ENCODE measurements at places on chromosomes 11 and 22.

GRCh38 chr11:22337596-22338485, at the start of gene SLC17A6:
Gene SLC17A6, plus strand, starts transcription at chr11:22338381. Its CDS starts 153 bp downstream, at chr11:22338534.
- DNase-seq, result no peak

DNA sequence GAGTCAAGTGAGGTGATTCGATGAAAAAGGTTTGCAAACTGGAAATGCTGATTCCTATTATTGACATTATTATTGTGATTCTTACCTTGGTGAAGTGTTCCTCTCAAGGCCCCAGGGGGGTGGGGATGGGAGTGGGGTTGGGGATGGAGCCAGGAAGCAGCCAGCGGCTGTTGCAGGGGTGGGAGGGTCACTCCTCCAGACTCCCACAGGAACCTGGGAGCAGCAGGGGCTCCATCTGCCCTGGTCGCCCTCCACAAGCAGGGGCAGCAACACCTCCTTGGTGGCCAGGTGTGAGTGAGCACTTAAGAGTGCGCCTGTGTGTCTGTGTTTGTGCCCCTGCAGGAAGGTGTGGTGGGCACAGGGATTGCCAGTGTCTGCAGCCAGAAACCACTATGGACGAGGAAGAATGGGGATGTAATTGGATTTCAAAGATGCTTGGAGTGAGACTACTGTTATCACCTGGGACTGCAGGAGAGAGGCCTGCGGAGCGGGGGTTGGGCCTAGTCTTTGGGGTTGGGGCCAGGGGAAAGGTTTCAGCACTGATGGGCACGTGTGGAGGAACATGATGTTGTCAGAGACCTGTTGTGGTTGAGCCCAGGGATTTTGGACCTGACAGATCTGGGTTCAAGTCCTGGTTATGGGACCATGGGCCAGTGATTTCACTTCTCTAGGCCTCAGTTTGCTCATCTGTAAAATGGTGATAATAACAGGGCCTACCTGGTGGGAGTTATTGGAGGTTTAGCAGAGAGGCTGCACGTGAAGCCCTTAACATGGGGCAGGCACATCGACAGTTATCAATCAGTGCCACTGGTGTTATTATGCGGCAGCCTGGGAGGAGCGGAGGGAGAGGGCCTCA, 3.6 kb upstream of the TP53I11 start:
- DNase-seq, result no peak

GRCh38 chr11:120249279-120250262, 9.6 kb downstream of the POU2F3 start:
- DNase-seq, result no peak

- DNase-seq, result no peak
These were observed 365.7 kb upstream of the CADM1 start for GRCh38 chr11:115869780-115870431.

DNA sequence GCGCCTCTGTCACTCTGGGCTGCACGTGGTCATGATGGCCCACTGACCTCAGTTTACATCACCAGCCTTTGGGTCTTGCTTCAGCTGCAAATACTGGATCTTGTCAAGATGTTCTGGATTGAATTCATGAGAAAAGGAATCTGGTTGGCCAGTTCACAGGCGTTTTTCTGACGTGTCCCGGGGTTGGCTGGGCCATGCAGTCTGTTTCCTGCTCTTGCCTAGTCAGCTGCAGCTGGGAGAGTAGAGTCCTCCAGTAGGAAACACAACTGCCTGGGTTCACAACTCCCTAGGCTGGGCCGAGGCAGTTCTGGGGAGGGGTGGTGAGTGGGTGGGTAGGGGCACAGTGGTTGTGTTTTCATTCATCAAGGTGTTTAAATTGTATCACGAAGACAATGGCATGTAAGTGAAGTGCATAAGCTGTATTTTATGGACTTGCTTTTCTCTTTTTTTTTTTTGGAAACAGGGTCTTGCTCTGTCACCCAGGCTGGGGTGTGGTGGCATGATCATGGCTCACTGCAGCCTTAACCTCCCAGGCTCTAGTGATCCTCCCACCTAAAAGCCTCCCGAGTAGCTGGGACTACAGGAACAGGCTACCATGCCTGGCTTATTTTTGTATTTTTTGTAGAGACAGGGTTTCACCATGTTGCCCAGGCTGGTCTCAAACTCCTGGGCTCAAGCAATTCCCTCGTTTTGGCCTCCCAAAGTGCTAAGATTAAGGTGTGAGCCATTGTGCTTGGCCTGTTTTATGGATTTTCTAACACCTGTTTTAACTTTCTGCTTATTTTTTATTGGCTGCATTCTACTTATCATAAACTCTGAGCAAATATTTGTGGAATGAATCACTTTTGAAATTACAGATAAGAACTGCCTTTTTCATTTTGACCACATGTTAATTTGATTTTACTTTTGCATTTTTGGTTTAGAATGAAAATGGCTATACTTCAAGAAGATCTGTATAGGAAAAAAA, 54.0 kb upstream of the PITPNB start:
- no peak for DNase-seq

DNA sequence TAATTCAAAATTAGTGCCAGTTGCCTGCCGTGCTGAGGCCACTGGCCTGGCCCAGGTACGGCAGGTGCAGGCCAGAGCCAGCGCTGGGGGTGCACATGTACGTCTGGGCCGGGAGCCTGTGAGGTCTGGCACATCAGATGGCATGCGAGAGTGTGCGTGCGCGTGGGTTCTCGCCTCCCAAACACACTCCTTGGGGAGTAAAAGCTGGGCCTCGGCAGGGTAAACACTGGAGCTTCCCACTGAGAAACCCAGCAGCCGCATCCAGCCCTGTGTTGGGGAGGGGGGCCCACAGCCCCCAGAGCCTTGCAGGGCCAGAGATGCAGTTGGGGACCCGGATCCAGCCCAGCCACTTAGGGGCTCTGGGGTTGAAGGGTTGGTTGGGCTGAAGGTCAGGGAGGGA, 37.8 kb downstream of the FLRT1 start:
- no peak for DNase-seq

Measured in central memory CD4-positive, alpha-beta T cell (primary cell).